ENCODE measurements at places on chromosomes 2 and 18. TPM values are rescaled to one million over a fixed set of nuclear protein-coding genes. Genes with fewer than 3 reads are reported as not detected.

DNA sequence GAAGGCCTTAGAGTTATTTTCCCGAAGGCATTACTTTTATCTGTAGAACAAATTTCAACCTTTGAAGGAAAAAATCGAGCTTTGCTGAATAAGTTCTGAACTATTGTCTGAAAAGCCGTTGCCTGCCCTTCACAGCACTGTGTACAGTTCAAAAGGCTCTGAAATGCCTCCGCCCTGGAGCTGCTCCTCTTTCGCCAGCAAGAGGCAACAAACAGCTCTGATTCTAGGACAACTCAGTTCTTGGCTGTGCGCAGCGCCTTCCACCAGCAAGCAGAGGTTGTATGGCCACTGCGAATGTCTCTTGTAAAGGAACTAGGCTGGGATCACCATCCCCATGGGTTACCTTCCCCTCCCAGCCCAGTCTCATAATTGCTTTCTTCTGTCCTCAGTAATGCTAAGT, 308.5 kb downstream of the GBX2 start:
- no peak overlapping the region for H3K4me3 ChIP-seq
- H3K27ac ChIP-seq, result no peak overlapping the region
- H3K27me3 ChIP-seq, result no peaks in the 10 kb centered on the region

DNA sequence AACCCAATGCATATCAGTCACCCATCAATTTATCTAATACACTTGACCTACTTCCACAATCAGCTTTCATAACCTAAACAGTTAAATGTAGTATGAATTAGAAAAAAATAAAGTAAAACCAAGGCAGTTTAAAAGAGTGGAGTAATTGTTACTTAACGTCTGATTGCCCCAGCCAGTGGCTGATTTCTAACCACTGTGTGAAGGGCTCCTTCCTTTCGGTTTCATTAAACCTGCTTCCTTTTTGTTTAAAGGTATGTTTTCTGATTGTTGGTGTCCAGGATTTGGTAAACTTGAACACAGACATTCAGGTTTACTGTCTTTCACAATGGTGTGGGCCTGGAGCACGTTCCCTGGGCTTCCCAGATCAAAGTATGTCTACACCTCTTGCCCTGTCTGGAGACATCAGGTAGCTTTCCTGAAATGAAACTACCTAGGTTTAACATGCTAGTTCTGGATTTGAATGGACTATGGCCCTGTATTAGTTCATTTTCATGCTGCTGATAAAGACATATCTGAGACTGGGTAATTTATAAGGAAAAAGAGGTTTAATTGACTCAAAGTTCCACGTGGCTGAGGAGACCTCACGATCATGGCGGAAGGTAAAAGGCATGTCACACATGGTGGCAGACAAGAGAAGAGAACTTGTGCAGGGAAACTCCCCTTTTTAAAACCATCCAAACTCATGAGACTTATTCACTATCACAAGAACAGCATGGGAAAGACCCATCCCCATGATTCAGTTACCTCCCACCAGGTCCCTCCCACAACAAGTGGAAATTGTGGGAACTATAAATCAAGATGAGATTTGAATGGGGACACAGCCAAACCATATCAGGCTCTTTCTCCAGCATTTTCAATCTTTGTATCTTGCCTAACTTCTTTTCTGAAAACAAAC, 605.2 kb upstream of the ID2 start:
- H3K27me3 ChIP-seq, result no peaks in the 10 kb centered on the region
- no peaks in the 10 kb centered on the region for H3K36me3 ChIP-seq
- H3K27ac ChIP-seq, result no peak overlapping the region
- no peak for DNase-seq

DNA sequence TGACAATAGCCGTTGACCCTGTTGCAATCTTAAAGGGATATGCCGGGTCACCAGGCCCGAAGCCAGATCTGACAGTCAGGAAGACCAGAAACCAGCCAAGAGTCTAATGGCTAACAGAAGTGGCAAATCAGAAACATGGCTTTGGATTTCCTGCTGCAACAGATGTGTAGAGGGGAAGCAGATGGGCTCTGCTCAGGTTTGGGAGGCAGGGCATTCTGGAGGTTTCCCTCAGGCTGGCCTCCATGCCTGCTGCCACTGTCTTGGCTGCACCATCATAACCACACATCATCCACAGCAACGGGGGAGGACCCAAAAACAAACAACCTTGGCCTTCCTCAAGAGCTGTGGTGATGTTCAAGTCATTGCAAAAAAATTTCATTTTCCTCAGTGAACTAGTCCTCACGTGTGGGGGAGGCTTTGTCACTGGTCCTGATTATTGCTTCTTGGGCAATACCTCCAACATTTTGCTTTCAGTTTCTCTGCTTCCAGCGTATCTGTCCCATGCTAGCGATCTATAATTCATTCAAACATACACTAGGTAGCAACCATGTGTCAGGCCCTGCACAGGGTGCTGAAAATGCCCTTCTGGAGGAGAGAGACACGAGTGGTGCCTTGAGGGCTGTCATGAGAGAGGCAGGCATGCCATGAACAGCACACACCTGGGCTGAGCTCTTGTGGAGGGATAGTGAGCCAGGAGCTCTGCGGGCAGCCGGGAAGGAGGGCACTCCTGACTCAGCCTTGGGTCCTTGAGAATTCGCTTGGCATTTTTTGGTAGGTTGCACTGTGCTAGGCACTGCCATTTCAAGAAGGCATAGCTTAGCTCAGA, 48.2 kb upstream of the LGALSL start:
- DNase-seq, result no peak
- 0 out of 2 replicates have a peak, but pooled peaks cover 3% of the 10 kb centered on the region for H3K4me1 ChIP-seq
- no peak overlapping the region for H3K4me3 ChIP-seq
- no peak overlapping the region for H3K27ac ChIP-seq
- H3K36me3 ChIP-seq, result no peaks in the 10 kb centered on the region

GRCh38 chr2:71700658-71701397, 247.5 kb downstream of the DYSF start:
- H3K4me3 ChIP-seq, result no peak overlapping the region
- no peaks in the 10 kb centered on the region for H3K27me3 ChIP-seq
- DNase-seq, result no peak

- peak; percentile 65 for DNase-seq
- H3K27me3 ChIP-seq, result no peaks in the 10 kb centered on the region
- peaks cover 49% of the 10 kb centered on the region for H3K4me1 ChIP-seq
Observed at GRCh38 chr2:85853499-85854165, 35.2 kb downstream of the ST3GAL5 start.

DNA sequence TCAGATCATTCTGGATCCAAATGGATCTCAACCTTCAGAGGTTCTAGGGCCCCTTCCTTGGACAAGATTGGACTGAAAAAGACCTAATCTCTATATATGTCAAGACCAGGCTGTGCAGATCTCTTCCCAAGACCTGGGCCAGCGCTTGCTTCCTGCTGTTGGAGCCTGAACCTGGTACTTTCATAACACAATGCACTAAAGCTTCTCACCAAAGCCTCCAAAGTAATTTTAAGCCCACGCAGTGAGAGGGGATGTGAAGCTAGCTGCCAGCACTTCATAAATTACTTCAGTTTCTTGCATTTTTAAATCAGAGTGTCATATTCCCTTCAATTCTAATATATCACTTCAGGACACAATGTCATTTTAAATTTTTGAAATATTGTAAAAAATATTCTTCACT, 50.7 kb downstream of the LRRC30 start:
- DNase-seq, result no peak
- H3K27me3 ChIP-seq, result no peaks in the 10 kb centered on the region
- no peak overlapping the region for H3K27ac ChIP-seq
- H3K36me3 ChIP-seq, result no peaks in the 10 kb centered on the region
- no peak overlapping the region for H3K4me3 ChIP-seq

- no peak overlapping the region for H3K27ac ChIP-seq
- no peak for DNase-seq
- H3K27me3 ChIP-seq, result no peaks in the 10 kb centered on the region
- H3K4me3 ChIP-seq, result no peak overlapping the region
- no peaks in the 10 kb centered on the region for H3K4me1 ChIP-seq
Observed at GRCh38 chr2:146661473-146662096, 1183.2 kb upstream of the ACVR2A start.

GRCh38 chr2:207561386-207562080, 31.8 kb downstream of the CREB1 start:
- no peaks in the 10 kb centered on the region for H3K27me3 ChIP-seq
- no peaks in the 10 kb centered on the region for H3K4me1 ChIP-seq
- no peak for DNase-seq

- DNase-seq, result peak; percentile 21
- no peaks in the 10 kb centered on the region for H3K27me3 ChIP-seq
- no peak overlapping the region for H3K4me3 ChIP-seq
- peaks cover 14% of the 10 kb centered on the region for H3K4me1 ChIP-seq
Observed at GRCh38 chr2:45494275-45494977, 116.6 kb downstream of the SRBD1 start.

DNA sequence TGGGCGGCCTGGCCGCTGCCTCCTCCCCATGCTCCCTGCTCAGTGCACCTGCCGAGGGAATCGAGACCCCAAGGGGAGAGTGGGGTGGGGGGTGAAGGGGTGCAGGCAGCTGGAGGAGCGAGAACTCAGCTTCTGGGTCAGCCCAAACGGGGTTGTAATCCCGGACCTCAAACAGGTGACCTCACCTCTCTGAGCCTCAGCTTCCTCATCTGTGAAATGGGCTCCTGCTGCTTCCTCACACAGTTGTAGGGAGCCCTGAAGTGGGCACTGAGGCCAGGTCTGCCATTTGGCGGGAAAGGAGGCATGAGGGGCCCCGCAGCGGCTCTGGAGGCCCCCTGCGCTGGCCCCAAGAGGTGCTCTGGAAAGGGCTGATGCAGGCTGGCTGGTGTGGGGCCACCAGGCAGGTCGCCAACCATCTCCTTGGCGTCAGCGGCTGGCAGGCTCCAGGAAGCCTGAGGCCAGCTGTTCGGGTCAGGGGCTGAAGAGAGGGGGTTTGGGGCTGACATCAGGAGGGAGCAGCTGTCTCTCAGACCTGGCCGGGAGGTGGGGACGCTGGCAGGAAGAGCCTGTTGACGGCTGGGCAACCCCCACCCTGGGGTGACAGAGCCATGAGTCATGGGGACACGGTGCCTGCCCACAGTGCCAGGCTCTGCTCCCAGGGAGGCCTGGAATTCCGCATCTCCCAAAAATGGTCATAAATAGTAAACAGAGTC, 4.9 kb downstream of the KLHL30 start:
- no peaks in the 10 kb centered on the region for H3K27me3 ChIP-seq
- no peaks in the 10 kb centered on the region for H3K36me3 ChIP-seq
- no peak overlapping the region for H3K4me3 ChIP-seq
- H3K27ac ChIP-seq, result no peak overlapping the region
- no peak for DNase-seq
- H3K4me1 ChIP-seq, result peaks cover 4% of the 10 kb centered on the region

Gene UBXN2A
- 14.0 TPM for total RNA-seq

Gene CAPN10
- 31.5 TPM for total RNA-seq

Gene ME2
- total RNA-seq, result 88.5 TPM

All from GM12878 (cell line).